Diencephalon (tissue), 1 donor: ENCODE measurements at places on chromosomes 1 and 21. TPM values are rescaled to one million over a fixed set of nuclear protein-coding genes. Genes with fewer than 3 reads are reported as not detected.

The THEM5 gene
- total RNA-seq = not detected

The UBE2U gene
- total RNA-seq = not detected

The SAMSN1 gene
- total RNA-seq = 10.1 TPM

The TMEM240 gene
- 14.5 TPM for total RNA-seq

The HSPG2 gene
- total RNA-seq = 6.0 TPM

The ALX3 gene
- 0.23 TPM for total RNA-seq

The CDA gene
- total RNA-seq = not detected

The CIART gene
- 6.5 TPM for total RNA-seq

The CYP4A22 gene
- total RNA-seq = not detected
